ENCODE measurements at places on chromosomes 2 and 18.

DNA sequence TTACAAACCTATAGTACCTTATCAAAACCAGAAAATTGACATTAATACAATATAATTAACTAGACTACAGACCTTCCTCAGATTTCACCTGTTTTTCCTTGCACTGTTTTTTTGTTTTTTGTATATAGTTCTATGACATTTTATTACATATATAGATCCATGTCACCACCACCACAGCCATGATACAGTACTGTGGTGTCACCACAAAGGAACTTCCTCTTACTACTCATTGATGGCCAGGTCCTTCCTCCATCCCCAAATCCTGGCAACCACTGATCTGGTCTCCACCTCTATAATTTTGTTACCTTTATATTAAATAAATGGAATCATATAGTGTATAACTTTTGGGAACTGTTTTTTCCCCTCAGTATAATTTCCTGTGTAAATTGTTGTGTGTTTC, 19.4 kb upstream of the ATP6V1B1 start:
- peak; percentile 27 for DNase-seq

DNA sequence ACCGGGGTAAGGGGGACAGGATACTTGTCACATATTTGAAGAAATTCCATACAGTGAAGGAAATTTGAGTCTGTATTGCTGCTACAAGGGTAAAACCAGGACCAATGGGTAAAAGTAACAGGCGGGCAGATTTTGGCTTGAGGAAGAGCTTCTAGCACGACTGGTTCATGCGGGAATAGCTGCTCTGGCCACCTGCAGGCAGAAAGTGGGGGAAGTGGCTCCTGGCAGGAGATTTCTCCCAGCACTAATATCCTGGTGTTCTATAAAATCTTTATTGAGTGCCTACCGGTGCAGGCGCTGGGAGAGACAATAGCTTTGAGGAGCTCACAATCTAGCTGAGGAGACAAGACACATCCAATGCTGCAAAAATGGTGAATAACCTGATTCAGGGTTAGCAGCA, 198.5 kb downstream of the LOXHD1 start:
- DNase-seq: no peak

GRCh38 chr2:27494284-27494943, 586 bp downstream of the FNDC4 start:
- DNase-seq: no peak

GRCh38 chr18:4755848-4756247, 300.7 kb upstream of the DLGAP1 start:
- no peak for DNase-seq

DNA sequence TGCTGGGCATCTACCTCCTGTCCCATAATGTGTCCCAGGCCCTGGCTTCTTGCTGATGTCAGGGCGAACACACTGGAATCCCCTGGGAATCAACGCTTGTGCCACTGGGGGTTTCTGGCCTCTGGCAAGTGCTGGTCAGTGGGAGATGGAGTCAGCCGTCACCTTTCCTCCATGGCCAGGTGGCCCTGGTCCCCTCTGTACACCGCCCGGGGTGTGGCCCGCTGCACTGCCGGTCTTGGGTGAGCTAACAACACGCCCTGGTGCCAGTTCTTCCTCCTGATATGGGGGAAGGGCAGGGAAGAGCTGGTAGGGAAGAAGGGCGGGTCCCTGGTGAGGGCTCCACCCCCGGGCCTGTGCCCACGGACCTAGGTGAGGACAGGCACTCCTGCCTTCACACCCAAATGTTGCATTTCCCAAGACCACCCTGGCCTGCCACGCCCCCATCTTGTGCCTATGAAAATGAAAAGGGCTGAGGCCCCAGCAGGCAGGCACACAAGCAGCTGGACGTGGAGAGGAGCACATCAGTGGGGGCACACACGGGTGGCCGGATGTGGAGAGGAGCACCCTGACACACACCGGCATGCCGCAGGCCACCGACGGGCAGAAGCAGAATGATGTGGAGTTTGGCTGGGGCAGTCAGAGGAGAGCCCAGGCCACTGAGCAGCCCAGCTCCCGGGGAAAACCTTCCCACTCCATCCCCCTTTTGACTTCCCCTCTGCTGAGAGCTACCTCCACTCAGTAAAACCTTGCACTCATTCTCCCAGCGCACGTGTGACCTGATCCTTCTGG, 140.5 kb downstream of the ASB1 start:
- no peak for DNase-seq

DNA sequence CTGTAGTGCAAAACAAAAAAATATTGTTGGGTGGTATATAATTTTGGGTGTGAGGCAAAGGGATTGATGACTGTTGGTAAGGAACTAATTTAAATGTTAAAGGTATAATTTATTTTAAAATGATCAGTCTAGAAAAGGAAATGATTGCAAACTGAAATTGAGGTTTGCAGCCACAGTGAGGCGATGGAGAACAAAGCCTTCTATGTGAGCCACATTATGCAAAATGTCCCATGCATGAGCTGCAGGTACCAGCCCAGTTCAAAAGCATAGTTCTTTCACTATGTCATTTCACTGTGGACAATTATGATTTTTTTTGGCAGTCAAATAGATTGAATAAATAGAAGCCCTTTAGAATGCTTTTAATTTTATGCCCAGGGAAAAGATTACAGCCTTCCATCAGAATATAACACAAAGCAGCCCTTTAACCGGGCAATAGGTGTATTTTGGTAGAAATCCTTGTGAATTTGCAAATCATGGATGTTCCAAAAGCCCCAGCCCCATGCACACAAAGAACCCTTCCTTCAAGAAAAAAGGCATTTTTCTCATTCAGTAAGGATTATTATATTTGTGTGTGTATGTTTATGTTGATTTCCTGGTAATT, 1.7 kb downstream of the MAP2 start:
- peak; percentile 6 for DNase-seq

DNA sequence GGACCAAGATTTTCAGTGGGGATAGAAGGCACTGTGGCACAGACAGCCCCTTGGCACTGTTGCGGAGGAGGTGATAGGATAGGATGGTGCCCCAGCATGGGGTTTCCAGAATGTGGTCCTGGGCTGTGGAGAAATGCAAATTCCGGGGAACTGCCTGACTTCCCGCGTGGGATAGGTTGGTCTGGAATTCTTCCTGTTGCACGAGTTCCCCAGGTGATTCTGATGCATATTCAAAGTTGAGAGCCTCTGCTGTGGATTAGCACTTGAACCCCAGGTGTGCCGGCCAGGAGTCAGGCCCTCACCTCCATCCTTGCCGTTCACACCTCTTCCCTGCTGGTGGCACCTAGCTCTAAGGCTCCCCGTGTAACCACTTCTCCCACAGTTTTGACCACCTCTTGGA, 15.5 kb downstream of the NCK2 start:
- no peak for DNase-seq

- no peak for DNase-seq
Measured at GRCh38 chr2:188079196-188079595, 212.5 kb upstream of the GULP1 start.

DNA sequence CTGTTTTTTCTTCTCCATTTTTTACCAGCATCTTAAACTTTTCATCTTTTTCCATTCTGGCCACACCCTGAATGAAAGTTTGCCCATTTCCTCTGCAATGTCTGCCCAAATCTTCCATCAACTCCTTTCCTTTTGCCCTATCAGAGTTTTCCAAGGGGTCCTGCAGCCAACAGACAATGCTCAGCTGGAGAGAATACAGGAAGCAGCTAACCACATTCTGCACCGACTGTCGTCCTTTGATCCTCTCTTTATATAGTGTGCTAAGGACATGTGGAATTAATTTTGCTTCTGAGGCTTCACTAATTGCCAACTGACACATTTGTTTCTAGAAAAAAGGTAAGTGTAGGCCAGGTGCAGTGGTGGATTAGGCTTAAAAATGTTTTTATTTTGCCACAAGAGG, 50.5 kb upstream of the DLX2 start:
- DNase-seq: peak; percentile 92
